Activated T-helper 1 cell treated with anti-CD3 and anti-CD28 coated beads, Interleukin-12 subunit alpha, Interleukin-12 subunit beta, Interleukin-2, Interleukin-4 antibody, amounts not matched to agents 30 ng/mL and 10 ng/mL and 1 ng/mL, durations not matched to agents 14 hours and 24 hours and 36 hours (primary cell): ENCODE measurements at places on chromosomes 4 and X. TPM values are rescaled to one million over a fixed set of nuclear protein-coding genes. Genes with fewer than 3 reads are reported as not detected.

P2RY4 gene
- 0.27 TPM in 1 of 2 replicates, not detected in the other for total RNA-seq

ANXA5 gene
- total RNA-seq = 128 and 131 TPM in 2 replicates

WNK3 gene
- 0.02 and 0.16 TPM in 2 replicates for total RNA-seq

MXRA5 gene
- not detected in 2 replicates for total RNA-seq

HPSE gene
- 23.1 and 24.1 TPM in 2 replicates for total RNA-seq

VGLL1 gene
- total RNA-seq = not detected in 2 replicates

GABRQ gene
- not detected in 2 replicates for total RNA-seq

PRSS12 gene
- not detected in 2 replicates for total RNA-seq

SPANXC gene
- total RNA-seq = not detected in 2 replicates

AP1AR gene
- 25.1 and 26.6 TPM in 2 replicates for total RNA-seq

SH2D1A gene
- total RNA-seq = 50.4 and 56.3 TPM in 2 replicates
